ENCODE measurements at places on chromosomes 12 and 14.

GRCh38 chr14:55340482-55340881, 69.3 kb downstream of the FBXO34 start:
- DNase-seq: no peak

DNA sequence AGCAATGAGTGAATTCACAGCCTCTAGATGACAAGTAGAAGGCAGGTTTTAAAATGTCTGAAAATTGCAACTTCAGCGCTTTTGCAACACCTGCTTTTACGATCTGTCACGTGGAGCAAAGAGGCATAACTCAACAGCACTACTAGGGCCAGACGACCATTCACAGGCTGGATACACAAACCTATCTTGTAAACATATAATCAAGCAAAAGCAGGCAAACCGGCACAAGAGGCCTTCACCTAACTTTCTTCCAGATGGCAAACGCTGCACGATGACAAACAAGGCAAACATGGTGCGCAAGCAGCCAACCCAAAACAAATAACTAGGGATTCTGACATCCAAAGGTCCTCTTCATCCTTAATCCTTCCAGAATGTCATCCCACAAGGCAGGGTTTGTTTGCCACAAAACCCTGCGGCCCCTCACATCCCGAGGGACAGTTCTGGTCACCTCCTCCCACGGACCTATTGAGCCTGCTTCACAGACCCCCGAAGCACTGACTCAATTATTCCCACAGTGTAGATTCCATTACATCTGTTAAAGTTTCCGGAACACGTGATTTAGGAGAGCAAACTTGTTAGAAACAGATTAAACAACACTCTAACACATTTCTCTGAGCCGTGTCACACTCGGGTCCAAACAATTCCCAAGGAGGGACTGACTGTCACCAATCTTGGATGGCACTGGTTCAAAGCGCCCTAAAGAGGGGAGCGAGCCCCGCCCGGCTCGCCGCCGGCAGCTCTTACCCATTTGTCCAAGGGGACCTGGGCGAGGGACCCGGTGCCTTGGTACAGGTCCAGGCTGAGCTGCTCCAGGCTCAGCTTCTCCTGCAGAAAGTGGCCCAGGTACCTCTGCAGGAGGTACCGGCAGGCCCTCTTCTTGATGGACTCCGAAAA, 823 bp downstream of the ATG2B start:
- DNase-seq: peak; percentile 50

- DNase-seq: no peak
Measured at GRCh38 chr12:69885658-69886057, 60.6 kb downstream of the MYRFL start.

GRCh38 chr14:47390831-47391504, 284.4 kb downstream of the MDGA2 start:
- no peak for DNase-seq

DNA sequence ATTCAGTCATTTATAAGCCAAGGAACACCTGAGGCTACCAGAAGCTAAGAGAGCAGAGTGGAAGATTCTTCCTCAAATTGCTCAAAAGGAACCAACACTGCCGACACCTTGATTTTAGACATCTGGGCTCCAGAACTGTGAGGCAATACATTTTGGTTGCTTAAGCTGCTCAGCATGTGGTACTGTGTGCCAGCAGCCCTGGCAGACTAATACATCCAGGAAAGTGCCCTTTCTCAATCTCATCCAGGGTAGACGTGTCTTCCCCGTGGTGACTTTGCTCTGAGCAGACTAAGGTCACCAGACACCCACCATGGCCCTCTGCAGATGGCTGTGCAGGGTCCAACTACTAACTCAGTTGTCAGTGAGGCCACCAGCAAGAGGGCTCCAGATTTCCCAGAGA, 122.8 kb downstream of the VRK1 start:
- no peak for DNase-seq

- DNase-seq: no peak
Measured at GRCh38 chr14:63014621-63015020, 30.6 kb downstream of the KCNH5 start.

- peak; percentile 9 for DNase-seq
Measured at GRCh38 chr14:50920482-50921230, 23.6 kb downstream of the PYGL start.

- no peak for DNase-seq
Measured at GRCh38 chr14:61598980-61599379, 96.3 kb upstream of the HIF1A start.

DNA sequence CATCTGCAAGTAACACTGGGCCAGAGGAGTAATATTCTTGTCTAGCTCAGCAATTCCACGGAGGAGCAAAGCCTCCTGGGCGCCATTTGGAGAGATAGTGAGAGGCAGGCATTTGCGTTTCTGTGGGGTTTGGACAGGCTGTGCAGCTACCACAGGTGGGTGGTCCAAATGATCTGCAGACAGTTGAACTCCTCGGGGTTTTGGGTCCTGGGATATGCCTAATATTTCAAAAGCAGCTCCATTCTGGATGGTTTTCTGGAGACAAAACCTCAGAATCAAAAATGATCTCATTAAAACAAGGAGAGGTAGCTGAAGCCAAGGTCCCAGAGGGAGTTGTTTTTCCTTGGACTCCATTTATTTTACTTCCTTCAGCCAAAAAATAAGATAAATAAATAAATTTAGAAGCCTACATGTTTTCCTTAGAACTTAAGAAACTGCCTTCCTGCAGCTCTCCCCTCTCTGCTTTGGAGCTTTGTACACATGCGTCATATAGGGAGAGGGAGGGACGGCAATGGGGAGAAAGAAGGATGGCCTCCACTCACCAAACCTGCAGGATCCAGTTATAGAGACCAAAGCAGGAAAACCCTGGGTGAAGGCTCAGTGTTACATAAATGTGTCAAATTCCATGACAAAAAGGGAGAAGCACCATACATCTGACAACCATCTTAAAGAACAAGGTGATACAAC, 227.3 kb upstream of the DAAM1 start:
- DNase-seq: no peak

- no peak for DNase-seq
Measured at GRCh38 chr12:19925841-19926240, 442.5 kb upstream of the PDE3A start.

DNA sequence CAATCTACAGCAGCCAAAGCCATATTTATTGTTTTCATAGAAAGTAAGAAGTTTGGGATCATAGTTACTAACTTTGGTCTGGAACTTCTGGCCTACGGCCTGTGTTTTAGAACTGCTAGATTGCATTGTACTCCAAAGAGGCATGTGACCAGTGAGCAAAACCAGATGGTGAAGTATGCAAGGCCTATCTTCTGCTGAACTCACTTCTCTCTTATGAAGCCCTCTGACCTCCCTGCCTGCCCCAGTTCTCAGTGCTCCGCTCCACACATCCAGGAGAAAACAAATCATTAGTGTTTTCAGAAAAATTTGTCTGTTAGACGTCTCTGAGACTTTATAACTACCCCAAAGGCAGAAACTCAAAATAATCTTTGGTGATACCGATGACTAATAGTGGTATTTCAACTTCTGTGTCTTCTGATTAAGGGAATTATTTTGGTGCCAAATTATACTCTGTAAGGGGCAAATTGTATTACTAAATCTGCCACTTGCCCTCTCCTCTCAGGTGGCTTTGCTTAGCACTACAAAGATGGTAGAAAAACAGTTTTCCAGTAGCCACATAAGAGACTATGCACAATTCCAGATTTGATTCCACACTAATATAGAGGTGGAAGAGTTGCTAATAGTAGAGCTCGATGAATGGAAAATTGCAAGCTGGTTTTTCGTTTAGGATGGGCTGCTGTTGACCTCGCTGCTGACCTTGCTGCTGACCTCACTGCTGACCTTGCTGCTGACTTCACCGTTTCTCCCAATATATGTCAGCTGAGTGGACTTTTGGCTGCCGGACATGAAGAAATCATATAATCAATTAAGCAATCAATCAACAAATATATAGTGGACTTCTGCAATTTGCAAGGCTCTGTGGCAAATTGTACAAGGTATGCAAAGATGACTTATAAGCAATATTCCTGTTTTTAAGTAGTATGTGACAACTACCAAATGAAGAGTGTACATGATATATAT, 147.5 kb downstream of the KITLG start:
- DNase-seq: no peak

DNA sequence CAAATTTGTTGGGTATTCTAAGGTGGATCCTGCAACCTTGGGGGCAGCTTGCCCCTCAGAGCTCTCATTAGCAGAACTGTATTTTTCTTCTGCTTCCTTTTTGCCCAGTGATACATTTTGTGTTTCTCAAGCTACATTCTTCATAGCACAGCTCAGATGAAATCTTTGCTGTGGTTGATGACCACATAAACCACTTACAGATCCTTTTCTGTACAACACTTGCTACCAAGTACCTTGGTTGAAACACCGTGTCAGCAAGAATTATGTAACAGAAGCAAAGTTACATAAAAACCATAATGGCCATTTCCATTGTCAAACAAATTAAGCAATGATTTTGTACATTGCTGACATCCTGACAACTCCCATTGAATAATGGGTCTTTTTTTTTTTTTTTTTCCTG, 9.7 kb upstream of the PLBD1 start:
- DNase-seq: no peak

- DNase-seq: no peak
Measured at GRCh38 chr12:29050503-29050902, 98.6 kb upstream of the FAR2 start.

DNA sequence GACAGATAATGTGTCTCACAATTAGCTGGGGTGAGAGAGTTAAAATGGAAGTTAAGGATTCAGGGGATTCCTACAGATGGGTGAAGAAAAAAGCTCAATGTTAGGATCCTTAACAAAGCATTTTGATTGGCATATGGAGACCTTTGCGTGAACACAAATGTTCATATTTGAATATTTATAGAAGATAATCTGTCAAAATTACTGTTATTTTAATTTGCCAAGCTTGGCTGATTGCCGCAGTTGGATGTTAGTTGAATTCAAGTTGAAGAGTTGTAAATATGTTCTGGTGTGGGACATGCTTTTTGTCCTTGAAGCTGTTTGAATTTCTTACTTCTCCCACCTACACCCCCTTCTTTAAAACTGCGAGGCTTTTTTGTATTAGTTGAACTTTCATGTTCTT, 91.2 kb downstream of the FUT8 start:
- no peak for DNase-seq

- no peak for DNase-seq
Measured at GRCh38 chr12:94326727-94327126, 132.9 kb downstream of the CEP83 start.

- no peak for DNase-seq
Measured at GRCh38 chr12:52608826-52609630, 7.8 kb upstream of the KRT72 start.

DNA sequence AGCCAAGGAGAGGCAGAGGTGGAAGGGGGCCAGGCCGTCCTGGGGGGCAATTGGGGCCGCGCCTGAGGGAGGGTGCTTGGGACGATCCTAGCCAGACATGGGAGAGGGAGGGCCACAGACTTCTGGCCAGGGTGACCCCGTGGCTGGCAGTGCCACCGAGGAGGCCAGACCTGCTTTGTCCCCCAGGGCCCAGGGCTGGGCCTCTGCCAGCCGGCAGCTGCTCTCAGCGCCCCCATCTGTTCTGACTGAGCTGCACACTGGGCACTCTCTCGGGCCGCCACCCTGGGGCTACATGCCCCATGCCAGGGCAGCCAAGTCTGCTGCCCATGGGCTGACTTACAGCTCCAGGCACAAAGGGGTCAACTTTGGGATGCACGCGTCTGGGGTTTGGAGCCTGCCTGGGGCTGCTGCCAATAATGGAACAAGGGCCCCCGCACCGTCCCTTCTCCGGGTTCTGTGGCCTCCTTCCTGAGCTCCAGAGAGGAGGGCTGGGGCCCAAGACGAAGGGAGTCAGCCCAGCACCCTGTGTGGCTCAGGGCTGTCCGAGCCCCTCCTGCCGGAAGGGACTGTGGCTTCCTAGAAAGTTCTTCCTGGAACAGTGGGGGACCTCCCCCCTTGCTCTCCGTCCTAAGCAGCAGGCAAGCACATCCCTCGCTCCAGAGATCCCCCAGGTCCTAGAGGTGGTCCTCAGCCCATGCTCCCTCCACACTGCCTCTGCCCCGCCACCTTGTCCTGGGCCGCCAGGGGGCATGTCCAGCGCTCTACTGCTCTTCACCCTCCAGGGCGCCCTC, 1.1 kb downstream of the ADSS1 start:
- peak; percentile 34 for DNase-seq

GRCh38 chr12:51901121-51901817, 6.0 kb upstream of the ACVRL1 start:
- DNase-seq: no peak

DNA sequence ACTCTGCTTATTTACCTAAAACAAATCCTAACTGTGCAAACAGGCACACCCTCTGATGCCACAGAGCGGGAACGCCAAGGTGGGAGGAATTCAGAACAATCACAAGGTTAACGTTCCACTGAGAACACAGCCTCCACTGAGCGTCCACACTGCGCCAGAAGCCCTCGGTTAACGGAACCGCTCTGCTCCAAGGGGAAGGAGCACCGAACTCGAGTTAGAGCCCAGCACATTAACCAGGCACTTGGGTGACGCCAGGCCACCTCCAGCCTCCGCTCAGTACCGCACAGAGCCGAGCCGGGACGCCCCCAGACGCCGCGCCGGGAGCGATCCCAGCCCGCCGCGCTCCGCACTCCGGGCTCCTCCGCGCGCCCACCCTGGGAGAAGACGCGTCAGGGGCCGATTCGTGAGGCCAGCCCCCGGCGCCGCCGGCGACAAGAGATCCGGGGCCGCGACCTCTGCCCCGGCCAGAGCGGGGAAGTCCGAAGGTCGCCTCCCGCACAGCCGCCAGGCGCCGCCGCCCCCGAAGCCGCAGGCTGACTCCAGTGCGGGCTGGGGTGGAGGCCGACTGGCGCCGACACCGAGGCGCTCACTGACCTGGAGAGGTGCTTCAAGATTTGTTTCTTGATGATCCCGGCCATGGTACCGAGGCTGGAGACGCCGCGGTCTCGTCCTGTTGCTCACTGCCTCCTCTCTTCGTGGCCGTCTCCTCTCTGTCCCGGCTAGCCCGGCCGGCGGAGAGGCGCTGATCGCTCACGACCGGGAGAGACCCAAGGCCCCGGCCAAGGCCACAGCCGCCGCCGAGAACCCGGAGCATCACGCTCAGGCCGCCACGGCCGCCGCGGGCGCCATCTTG, 450 bp downstream of the BLTP3B start:
- no peak for DNase-seq

GRCh38 chr12:9813821-9814798, 13.2 kb upstream of the KLRF1 start:
- DNase-seq: peak; percentile 29

DNA sequence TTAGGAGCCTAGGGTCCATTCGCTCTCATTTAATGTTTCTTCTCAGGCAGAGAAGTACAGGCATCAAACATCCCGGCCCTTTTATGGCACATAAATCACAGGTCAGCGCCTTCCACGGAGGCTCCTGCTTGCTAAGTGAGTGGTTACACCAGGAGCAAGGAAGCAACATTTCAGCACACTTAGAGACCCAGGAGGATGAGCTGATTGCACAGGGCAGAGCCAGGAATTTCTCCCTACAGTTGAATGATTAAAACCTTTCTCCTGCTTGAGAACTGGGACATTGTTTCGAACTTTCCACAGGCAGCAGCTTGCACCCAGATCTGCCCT, 233.4 kb downstream of the SPTSSA start:
- DNase-seq: no peak

DNA sequence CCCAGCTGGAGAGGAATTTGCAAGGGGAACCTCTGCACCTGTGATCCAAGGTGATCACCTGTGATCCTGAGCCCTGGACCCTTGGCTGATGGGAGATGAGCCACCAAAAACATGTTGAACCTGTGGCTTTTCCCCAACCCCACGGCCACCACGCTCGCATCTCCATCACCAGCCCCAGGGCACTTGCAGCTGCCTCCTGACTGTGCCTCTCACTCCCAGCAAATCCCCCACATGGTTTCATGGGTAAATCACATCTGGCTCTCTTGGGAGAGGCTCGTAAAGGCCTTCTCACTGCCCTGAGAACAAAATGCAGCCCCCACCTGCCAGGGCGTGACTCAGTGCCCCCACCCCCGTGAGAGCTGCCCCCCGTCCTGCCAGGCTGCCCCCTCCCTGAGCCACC, 76.0 kb downstream of the RFLNA start:
- DNase-seq: no peak
